ENCODE measurements at places on chromosomes 4 and X.

GRCh38 chr4:152424977-152425376, 110.9 kb downstream of the FBXW7 start:
- DNase-seq: no peak

- DNase-seq: no peak
These were observed 56.2 kb downstream of the MGST2 start for GRCh38 chr4:139721789-139722188.

GRCh38 chr4:157980158-157980557, 192.7 kb downstream of the GASK1B start:
- DNase-seq: no peak

- DNase-seq: no peak
These were observed 19.7 kb upstream of the GPM6B start for GRCh38 chrX:13836575-13836974.

GRCh38 chr4:150501983-150502382, 80.0 kb upstream of the MAB21L2 start:
- DNase-seq: no peak
